ENCODE measurements at places on chromosomes 1 and 21.
A peak's percentile ranks its signal among the peaks of the same experiment; 100 is the strongest.

- DNase-seq: no peak
These were observed 14.9 kb upstream of the CD101 start for GRCh38 chr1:116986421-116987255.

GRCh38 chr1:117389779-117390178 lies 22.5 kb downstream of the MAN1A2 start:
- DNase-seq: no peak

DNA sequence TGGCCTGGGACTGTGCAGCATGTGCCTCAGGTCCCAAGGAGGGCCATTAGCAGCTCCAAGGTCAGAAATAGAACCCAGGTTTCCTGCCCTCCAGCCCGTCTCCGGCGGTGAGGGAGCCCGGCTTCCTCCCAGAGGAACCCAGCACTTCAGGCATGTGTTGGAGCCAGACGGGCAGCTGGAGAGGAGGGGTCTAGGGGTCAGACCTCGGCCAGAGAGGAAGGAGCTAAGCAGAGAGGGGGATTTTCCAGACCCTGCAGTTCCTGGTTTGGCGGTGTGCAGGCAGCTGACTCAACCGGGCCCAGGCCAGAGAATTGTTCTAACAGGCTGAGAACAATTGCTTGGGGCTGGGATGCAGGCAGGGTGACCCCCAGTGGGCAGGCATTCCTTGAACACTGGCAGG lies 37.1 kb downstream of the HSPG2 start:
- DNase-seq: no peak

GRCh38 chr1:103108376-103109150 lies at the start of gene COL11A1:
TSS of gene COL11A1 (minus strand) at chr1:103108522. CDS start at chr1:103108178, 344 bp downstream.
- DNase-seq: no peak

GRCh38 chr1:63859480-63860275 lies 85.9 kb downstream of the ROR1 start:
- DNase-seq: no peak

DNA sequence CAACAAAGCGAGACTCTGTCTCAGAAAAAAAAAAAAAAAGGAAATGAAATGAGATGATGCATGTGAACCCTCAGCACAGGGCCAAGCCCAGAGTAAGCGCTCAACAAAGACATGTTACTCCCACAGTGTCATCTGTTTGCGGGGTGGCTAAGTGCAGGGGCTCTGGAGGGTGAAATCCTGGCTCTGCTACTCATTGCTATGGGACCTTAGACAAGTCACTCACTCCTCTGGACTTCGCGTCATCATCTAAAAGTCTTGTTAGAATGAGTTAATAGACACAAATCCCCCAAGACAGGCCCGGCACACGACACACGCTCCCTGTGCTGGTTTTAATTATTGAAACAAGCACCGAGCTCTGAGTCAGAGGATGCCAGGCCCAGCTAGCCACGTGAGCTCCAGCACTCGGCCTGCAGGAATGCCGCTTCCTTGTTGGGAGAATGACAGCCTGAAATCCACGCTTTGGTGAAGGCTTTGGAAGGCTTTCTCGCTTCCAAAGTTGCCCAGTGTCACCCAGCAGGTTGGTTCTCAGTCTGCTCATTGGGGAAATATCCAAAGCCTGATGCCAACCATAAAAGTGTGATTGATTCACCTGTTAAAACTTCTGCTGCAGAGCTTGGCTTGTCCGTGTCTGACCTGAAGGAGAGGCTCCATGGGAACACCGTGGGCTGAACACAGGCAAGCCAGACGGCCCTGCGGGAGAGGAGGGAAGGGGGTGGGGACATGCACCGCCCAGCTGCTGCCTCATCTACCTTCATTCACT lies 36.7 kb upstream of the TARDBP start:
- peak; percentile 92 for DNase-seq

GRCh38 chr1:222275729-222276465 lies 272.0 kb downstream of the HHIPL2 start:
- no peak for DNase-seq

- peak; percentile 94 for DNase-seq
These were observed 151.1 kb downstream of the LYPLAL1 start for GRCh38 chr1:219324629-219325367.

DNA sequence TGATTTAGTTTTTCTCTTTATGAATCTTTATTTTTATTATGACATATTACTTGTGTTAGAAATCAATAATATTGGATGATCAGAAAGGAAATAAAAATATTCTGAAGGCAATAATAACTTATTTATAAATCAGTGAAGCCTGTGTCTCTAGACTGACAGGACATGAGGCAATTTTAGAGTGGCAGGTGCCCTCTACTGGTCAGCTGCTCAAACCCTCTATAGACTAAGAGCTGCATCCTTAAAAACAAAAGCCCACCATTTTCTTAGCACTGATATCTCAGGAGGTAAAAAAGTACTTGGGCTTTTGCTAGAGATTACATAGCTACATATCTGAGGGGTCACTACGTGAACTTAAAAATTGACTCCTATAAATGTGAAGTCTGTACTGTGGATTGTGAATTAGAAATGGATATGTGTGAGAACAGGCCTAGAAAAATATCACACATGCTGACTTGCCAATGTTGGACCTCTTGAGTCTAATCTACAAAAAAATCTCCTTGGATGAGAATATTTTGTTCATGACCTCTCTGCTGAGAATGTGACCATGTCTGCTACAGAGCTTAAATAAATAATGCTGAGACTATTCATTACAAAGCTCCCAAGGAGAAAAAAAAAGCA lies 597.9 kb upstream of the ADAMTS5 start:
- DNase-seq: no peak

DNA sequence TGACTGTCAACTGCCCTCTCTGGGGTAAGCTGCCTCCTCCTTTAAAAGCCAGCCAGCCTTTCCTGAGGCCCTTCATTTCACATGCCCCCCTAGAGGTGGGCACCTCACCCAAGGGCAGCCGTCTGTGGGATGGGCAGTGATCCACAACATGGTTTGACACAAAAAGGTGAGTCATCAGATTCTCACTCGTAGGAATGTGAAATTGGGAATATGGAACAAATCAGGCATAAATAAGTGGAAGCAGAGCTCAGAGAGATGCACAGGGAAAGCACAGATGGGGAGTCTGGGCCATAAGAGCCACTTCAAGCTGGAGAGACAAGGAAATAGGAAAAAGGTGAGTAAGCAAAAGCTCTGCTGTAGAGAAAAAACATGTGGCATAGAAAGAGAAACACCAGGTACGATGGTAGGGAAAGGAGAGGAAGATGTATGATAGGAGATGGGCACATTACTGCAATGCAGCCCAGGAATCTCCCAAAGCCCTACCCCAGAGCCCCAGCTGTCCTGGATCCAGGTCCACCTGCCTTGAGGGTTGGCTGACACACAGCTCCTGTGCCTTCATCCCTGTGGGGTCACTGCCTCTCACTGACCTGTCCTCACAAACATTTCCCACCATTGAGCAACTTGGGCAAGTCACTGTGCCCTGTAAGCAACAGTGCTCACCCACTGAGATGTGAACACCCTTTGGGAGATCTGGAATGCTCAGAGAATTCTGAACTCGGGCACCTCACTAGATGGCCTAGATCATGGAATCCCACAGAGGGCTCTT lies 86.6 kb downstream of the ASTN1 start:
- peak; percentile 89 for DNase-seq

DNA sequence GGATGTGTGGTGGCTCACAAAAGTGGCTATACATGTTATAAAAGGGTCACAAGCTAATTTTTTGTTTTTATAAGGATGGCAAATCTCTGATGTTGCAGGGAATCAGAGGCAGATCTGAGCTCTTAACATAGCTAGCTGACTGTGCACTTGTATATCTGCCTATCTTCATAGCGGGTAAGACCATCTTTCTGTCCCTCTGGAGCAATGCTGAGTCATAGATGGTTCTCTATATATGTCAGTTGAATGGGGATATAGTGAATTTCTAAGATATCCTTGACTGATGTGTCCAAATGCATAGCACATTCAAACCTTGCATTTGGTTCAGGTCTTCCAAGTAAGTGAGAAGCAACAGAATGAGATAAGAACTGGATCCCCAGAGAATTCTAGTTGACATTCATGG lies 272.6 kb upstream of the PROX1 start:
- no peak for DNase-seq

DNA sequence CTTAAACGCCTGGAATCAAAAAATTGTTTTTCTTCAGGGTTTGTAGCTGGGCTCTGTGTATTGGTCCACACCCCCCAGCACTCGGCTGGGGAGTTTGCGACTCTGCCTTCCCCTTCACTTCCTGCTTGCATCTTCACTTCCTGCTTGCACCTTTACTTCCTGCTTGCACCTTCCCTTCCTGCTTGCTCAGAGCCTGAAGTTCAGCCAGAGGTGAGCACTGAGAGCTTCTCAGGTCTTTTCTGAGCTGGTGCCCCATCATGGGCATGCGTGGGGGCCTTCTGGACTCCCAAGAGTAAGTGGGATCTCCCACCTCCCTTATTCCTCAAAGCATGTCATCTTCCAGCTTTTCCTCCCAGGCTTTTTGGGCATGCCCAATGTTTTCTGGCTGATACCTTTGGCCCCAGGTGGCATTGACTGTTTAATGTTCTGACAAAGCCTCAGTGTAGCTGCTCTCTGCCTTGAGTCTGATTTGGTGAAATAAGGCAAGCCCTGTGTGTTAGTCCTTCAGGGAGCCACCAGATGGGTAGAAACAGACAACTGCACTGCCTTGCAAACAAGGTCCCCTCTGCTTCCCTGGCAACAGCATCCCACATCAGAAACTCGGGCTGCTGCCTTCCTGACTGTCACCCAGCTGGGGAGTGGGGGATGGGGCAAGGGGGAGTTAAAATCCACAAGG lies 3.5 kb downstream of the KRTAP10-2 start:
- DNase-seq: no peak

GRCh38 chr1:20047096-20047495 lies 22.9 kb upstream of the PLA2G5 start:
- DNase-seq: no peak

GRCh38 chr1:185972096-185972850 lies 238.1 kb downstream of the HMCN1 start:
- no peak for DNase-seq

- DNase-seq: no peak
These were observed 287.5 kb downstream of the SMYD3 start for GRCh38 chr1:246219508-246220030.

DNA sequence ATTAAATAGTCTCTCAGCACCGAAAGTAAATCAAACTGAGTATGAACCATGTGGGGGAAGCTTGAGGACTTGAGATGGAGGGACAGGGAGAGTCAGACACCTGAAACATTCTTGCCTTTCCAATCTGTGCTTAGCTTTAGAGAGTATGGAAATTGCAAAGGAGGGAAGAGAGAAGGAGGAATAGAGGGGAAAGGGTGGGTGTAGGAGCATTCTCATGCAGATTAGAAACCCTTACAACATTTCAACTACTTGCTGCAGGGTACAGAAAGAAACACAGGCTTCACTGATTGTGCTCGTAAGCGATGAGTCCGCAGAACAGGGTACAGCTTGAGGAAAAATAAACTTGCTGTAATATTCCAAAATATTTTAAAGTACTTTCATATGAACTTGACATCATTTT lies 73.8 kb downstream of the NIBAN1 start:
- DNase-seq: no peak

GRCh38 chr1:107941123-107941522 lies 23.9 kb downstream of the VAV3 start:
- peak; percentile 42 for DNase-seq

- no peak for DNase-seq
These were observed 6.6 kb upstream of the NHLH1 start for GRCh38 chr1:160360227-160360695.

GRCh38 chr1:94104776-94105580 lies 16.0 kb downstream of the ABCA4 start:
- no peak for DNase-seq

GRCh38 chr1:184622136-184622823 lies 132.4 kb downstream of the EDEM3 start:
- no peak for DNase-seq

DNA sequence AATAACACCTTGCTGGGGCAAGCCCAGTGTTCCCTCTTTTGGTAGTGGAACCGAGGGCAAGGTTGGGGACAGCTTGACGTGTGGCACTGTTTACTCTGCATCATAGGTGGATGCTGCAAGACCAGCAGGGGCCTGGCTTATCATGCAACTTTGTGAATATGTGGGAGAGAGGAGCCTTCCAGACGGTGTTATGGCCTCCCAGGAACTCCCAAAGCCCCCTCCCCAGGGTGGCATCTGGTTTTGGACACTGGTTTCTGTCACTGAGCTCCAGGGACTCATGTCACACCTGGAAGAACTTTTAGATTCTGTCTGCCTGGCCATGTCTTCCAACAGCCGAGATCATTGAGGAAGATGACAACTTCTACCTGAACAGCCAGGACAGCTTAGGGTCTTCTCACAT lies 1.4 kb upstream of the TLR5 start:
- DNase-seq: no peak

- no peak for DNase-seq
These were observed 1131.8 kb upstream of the TMPRSS15 start for GRCh38 chr21:19535356-19535755.

- DNase-seq: no peak
These were observed 74.7 kb downstream of the ALG6 start for GRCh38 chr1:63442141-63442475.

- no peak for DNase-seq
These were observed 64.3 kb downstream of the PRKAA2 start for GRCh38 chr1:56709269-56709880.

GRCh38 chr1:109136766-109137165 lies 22.9 kb downstream of the ELAPOR1 start:
- no peak for DNase-seq

DNA sequence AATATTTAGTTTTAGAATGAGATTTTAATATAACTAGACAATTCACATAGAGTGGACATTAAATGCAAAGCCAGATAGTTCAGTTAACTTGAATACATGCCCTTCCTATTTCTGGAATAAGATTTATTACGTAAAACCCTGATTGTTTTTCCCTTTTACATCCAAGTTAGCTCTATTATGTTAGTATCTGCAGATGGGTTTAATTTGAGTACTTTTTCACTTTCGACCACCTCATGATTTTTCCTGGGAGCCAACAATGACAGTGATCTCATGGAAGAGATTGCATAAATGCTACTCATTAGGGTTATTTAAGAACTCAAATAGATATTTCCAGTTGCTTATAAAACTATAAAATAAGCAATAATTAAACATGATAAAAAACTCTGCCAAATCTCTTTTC lies 199.4 kb upstream of the PTGFR start:
- DNase-seq: no peak

- peak; percentile 82 for DNase-seq
These were observed 18.2 kb downstream of the DNALI1 start for GRCh38 chr1:37574834-37575480.

- DNase-seq: no peak
These were observed 2.1 kb downstream of the LHX8 start for GRCh38 chr1:75136195-75136815.
